Activated CD8-positive, alpha-beta memory T cell treated with anti-CD3 and anti-CD28 coated beads for 36 hours (primary cell): ENCODE measurements at places on chromosomes 6 and 20. TPM values are rescaled to one million over a fixed set of nuclear protein-coding genes. Genes with fewer than 3 reads are reported as not detected.

Gene BLTP3A
- 19.0 TPM for total RNA-seq

Gene CLPSL1
- total RNA-seq: not detected

Gene MUCL3
- not detected for total RNA-seq

Gene RANBP9
- total RNA-seq: 44.8 TPM

Gene GABBR1
- total RNA-seq: 9.6 TPM

Gene UBR2
- 24.0 TPM for total RNA-seq

Gene CRISP3
- total RNA-seq: not detected

Gene SEC23B
- 99.0 TPM for total RNA-seq

Gene GSTA5
- total RNA-seq: not detected

Gene GPR63
- 1.9 TPM for total RNA-seq

Gene MAPK13
- total RNA-seq: 71.1 TPM

Gene RPP21
- total RNA-seq: 38.2 TPM

Gene RPP40
- 16.6 TPM for total RNA-seq

Gene TRIM40
- total RNA-seq: not detected

Gene ANGPT4
- total RNA-seq: not detected

Gene SIRPG
- total RNA-seq: 16.8 TPM

Gene PAQR8
- 8.1 TPM for total RNA-seq

Gene RHAG
- total RNA-seq: not detected

Gene SF3B5
- total RNA-seq: 268 TPM

Gene TUBB1
- not detected for total RNA-seq

Gene CLVS2
- not detected for total RNA-seq

Gene DOK5
- 5.5 TPM for total RNA-seq

Gene SLC22A16
- total RNA-seq: not detected

Gene SIRPB1
- 1.4 TPM for total RNA-seq

Gene GHRH
- not detected for total RNA-seq

Gene EGFL8
- 11.9 TPM for total RNA-seq

Gene CCM2L
- total RNA-seq: not detected

Gene MLIP
- total RNA-seq: not detected
